AML-193 (cell line): ENCODE measurements at places on chromosomes 13 and 19.

- no peak for DNase-seq
These were observed 569.9 kb downstream of the MYO16 start for GRCh38 chr13:109199280-109199679.

DNA sequence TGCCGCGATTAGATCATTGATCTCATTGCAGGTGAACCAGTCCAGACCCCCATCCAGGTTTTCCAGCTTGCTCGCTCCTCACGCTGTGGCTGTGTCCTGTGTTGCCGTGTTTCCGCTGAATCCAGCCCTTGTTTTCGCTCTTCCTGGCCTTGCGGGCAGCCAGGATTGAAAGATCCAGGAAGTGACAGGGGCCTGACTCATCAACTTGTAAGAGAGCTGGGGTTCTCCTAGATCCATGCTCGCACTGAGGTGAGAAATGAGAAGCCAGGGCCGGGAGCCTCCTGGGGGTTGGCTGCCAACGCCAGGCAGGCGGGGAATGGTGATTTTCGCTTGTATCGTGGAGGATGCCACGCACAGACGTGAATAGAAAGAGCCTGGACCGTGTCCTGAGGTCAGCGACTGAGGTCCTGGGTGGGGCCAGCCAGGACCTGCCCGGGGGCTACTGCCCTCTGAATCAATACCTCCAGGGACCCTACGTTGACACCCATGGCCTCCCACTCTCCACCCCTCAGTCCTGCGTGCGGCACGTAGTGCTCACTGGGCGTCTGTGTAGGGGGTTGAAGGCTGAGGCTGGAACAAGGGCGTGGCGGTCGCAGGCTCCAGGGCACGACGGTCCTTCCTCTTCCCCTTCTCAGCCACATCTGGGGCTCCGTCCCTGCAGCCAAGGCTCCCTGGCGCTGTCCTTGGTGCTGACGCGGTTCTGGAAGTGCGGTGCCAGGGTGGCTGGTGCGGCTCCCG lies 7.3 kb upstream of the PTPRH start:
- peak; percentile 66 for DNase-seq

DNA sequence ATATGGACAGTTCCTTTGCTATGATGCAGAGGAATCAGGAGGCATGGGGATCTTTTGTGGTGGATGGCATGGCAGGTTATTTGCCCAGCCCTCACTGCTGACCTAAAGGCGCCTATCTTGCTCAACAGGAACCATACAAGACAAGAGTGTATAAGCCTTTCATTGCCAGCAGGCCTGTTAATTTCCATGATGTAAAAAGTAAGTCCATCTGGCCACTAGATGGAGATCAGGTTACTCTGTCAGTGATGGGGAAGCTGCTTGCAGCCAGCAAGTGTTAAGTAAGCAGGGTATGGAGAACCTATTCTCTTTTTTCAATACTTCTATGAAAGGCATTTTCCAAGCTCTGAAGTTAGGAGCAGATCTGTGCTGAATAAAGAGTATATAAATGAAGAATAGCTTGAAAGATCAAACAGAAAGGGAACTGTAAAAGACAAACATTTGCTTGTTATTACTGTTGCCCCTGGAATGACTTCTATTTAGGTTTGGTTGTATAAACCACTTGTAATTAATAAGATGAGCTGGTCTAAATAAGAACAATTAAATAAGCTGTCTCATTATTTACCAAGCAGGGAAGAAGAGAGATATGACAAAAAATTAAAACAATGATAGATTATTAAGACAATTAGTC lies 210.9 kb downstream of the RGCC start:
- DNase-seq: peak; percentile 99

GRCh38 chr19:39297931-39298634 lies 1.9 kb downstream of the IFNL1 start:
- no peak for DNase-seq

DNA sequence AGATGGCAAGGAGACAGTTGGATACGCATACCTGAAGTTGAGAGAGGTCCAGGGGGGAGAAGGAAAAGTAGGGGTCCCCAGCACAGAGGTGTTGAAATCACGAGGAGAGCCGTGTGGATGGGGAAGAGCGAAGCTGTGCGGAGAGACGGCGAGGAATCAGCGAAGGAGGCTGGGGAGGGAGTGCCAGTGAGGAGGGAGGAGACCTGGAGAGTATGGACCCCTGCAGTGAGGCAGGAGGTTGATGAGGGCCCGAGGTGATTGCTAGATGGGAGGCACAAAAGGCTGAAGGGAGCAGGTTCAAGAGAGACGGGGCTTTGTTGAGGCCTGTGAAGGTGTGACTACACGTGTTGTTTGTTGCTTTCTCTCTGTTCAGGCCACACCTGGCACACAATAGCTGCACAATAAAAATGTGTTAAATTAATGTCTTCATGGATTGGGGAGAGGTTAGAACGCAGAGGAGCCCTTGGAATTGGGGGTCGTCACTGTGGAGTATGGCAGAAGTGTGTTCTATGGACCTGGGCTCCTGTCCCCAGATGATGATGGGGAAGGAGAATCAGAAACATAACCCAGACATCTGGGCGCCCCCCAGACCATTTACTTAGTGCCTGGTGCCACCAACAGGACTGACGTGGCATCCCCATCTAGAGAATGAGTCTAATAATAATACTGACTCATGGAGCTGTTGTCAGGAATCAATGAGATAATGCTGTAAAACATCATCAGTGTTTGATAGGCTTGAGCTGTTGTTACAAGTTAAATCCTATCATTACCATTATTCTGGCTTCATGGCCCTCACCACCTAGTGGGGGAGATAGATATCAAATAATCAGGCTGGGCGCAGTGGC lies 137.5 kb downstream of the SIPA1L3 start:
- no peak for DNase-seq

DNA sequence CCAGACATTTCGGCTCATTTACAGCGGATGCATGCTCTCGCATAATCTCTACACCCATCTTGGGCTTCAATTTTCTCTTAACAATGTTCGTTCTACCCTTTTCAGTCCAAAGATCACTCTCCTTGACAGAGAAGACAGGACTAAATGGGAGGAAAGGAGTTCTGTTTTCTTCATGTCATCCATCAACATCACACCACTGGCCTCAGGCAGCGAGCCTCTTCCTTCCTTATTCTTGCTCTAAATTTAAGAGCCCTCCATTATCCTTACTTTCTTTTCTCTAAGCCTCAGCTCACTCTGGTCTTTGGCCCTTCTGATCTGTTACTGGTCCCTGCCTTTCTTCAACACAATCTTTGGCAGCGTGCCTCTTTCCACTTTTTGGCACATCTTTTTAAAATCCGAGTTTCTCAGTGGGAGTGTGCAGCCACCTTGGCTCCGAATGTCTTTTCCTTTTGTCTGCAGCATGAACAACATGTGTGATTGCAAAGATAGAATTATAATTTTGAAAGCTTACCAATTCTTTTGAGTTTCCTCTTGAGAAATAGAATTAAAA lies 98.7 kb downstream of the FAM216B start:
- no peak for DNase-seq

- no peak for DNase-seq
These were observed 4.3 kb downstream of the GDF15 start for GRCh38 chr19:18390065-18390907.

DNA sequence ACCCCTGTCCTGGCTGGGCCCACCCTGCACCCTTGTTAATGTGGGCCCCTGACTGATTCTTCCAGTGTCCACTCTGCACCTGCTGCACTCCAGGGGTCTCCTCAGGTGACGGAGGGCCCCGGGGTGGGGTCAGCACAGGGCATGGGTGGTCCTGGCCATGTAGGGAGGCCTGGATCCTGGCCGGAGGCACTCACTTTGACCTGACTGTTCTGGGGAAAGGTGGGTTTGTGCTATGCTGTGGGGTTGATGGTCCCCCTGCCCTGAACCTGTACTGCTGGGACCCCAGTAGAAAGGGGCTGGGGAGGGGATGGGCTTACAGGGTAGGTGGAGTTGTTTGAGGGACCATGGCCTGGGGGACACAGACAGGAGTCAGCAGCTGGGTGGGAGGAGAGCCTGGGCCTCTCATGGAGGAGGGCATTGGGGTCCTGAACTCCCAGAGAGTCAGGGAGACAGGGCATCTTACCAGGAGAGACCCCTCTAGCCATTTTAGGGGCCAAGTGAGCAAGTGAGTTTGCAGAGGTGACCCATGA lies 25.8 kb upstream of the CEACAM1 start:
- no peak for DNase-seq

GRCh38 chr19:51292971-51293370 lies 18.5 kb upstream of the IGLON5 start:
- DNase-seq: no peak

- no peak for DNase-seq
These were observed 35.8 kb upstream of the SPART start for GRCh38 chr13:36382030-36382429.

GRCh38 chr19:4075373-4075772 lies 8.7 kb upstream of the ZBTB7A start:
- DNase-seq: peak; percentile 24

DNA sequence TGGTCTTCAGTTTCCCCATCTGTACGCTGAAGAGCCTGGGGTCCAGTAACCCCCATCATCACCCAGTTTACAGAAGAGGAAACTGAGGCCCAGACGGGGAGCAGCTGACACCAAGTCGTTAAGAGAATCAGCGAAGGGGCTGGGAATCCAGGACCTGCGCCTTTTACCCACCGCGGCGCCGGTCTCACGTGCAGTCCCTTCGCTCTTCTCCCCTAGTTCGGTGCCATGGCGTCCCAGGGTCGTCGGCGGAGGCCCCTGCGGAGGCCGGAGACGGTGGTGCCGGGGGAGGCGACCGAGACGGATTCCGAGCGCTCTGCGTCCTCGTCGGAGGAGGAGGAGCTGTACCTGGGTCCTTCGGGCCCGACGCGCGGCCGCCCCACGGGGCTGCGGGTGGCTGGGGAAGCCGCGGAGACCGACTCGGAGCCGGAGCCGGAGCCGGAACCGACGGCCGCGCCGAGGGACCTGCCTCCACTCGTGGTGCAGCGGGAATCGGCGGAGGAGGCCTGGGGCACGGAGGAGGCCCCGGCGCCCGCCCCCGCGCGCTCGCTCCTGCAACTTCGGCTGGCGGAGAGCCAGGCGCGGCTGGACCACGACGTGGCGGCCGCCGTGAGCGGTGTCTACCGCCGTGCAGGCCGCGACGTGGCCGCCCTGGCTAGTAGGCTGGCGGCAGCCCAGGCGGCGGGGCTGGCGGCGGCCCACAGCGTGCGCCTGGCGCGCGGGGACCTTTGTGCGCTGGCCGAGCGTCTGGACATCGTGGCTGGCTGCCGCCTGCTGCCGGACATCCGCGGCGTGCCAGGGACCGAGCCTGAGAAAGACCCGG lies 698 bp downstream of the BLOC1S3 start:
- no peak for DNase-seq

GRCh38 chr13:62879071-62879470 lies 1463.4 kb upstream of the PCDH20 start:
- DNase-seq: no peak

GRCh38 chr13:71880753-71881541 lies 13.9 kb upstream of the DACH1 start:
- no peak for DNase-seq

DNA sequence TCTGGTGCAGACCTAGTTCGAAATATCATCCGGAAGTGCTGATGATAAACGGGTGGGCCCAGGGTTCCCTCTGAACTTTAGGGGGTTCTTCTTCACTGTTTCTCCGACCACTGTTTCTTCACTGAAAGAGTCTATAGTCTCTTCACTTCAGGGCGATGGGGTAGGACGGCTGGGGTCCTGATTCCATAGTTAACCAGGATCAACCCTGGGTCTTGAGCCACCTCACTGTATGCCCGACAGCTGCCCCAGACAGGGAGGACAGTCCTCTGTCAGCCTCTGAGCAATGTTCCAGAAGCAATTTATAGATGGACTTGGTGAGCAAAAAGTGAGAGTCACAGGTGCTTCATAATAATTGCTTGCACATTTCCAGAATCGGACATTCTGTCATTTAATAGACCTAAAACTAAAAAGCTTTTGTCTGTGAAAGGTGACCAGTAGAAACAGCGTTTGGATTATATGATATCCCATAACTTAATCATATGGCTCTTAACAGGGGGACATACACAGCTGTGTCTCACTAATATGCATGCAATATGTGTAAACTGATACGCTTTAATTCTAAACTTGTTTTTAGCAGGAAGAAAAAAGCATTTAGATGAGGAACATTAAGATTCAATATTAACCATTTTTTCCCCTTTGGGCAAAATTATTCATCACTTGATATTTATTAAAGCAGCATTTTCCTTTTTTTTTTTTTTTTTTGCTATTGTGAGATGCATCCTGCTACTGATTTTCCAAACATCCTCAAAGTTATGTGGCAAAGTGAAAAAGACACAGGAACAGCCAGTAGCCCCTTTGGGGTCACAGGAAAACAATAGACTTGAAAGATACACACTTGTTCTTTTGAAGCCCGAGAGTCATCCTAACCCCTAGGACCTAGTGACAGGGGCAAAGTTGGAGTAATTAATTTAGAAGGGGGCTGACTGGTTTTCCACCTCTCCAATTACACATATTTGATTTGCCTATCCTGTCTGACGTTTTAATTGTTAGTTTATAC lies 277.0 kb downstream of the ZNF536 start:
- DNase-seq: no peak

DNA sequence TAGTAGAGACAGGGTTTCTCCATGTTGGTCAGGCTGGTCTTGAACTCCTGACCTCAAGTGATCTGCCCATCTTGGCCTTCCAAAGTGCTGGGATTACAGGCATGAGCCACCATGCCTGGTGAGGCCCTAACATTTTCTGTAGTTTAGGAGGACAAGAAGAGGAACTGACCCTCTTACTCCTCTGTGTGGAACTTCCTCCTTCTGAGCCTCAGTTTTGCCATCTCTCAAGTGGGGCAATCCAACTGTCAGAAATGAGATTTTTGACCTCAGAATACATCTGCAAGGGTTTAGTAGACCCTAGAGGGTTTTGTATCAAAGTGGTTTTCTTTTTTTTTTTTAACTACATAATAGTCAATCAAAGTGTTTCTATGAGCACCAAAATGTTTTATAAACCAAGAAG lies 2.4 kb downstream of the DKKL1 start:
- DNase-seq: no peak

- no peak for DNase-seq
These were observed 497.1 kb upstream of the ARGLU1 start for GRCh38 chr13:107065036-107065435.

- peak; percentile 35 for DNase-seq
These were observed 614.8 kb downstream of the DACH1 start for GRCh38 chr13:71252184-71252704.

DNA sequence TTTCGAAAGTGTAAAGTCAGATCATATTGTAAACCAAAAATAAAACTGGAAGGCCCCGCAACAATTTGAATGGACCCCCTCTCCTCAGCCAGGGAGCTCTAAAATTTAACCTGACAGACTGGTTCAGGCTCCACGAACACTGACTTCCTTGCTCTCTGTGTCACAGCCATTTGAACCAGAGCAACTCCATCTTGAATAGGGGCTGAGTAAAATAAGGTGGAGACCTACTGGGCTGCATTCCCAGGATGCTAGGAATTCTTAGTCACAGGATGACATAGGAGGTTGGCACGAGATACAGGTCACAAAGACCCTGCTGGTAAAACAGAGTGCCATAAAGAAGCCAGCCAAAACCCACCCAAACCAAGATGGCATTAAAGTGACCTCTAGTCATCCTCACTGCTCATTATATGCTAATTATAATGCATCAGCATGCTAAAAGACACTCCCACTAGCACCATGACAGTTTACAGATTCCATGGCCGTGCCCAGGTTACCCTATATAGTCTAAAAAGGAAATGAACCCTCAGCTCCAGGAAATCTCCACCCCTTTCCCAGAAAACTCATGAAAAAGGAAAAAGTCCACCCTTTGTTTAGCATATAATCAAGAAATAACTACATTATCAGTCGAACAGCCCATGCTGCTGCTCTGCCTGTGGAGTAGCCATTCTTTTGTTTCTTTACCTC lies 43.1 kb downstream of the RFXAP start:
- no peak for DNase-seq

GRCh38 chr19:913080-913748 lies at the start of gene R3HDM4:
R3HDM4 (minus strand) TSS chr19:913219; CDS start chr19:913157, 62 bp downstream.
- DNase-seq: peak; percentile 31

GRCh38 chr13:29624997-29625396 lies 29.5 kb upstream of the SLC7A1 start:
- no peak for DNase-seq
